ENCODE measurements at places on chromosomes 3 and 15.

GRCh38 chr3:31294430-31295149, 238.1 kb upstream of the STT3B start:
- no peak for DNase-seq

- DNase-seq: no peak
Measured at GRCh38 chr3:24828551-24828950, 333.9 kb upstream of the THRB start.

DNA sequence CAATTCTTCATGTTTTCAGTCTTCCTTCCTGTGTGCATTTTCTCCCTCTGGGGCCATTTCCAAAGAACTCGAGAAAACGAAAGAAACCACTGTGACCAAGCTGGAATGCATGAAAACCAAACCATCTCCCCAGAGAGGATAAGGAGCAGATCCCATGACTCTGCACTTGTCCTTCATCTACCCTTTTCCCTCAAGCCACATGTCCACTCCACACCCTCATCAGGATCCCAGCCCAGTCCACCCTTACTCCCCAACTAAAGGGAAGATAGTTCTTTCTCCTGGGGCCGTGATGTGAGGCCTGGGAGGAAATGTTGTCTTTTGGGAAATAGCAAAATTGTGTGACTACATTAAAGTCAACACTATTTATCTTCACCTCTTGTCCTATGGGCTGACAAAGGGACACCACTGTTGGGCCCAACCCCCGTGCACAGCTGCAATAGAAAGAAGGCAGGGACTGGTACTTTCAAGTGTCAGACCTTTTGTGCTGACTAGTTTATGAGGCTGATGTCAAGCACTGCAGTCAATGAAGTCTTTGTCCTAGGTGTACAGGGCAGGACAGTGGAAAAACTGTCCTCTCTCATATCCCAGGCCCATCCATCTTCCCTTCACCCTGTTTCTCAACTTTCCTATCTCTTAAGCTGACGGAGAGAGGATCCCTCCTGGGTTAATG, 487.1 kb upstream of the NR2F2 start:
- no peak for DNase-seq

GRCh38 chr15:101447168-101447533, 42.4 kb downstream of the PCSK6 start:
- DNase-seq: no peak

GRCh38 chr3:63975723-63976122, 47.6 kb downstream of the PSMD6 start:
- DNase-seq: no peak

DNA sequence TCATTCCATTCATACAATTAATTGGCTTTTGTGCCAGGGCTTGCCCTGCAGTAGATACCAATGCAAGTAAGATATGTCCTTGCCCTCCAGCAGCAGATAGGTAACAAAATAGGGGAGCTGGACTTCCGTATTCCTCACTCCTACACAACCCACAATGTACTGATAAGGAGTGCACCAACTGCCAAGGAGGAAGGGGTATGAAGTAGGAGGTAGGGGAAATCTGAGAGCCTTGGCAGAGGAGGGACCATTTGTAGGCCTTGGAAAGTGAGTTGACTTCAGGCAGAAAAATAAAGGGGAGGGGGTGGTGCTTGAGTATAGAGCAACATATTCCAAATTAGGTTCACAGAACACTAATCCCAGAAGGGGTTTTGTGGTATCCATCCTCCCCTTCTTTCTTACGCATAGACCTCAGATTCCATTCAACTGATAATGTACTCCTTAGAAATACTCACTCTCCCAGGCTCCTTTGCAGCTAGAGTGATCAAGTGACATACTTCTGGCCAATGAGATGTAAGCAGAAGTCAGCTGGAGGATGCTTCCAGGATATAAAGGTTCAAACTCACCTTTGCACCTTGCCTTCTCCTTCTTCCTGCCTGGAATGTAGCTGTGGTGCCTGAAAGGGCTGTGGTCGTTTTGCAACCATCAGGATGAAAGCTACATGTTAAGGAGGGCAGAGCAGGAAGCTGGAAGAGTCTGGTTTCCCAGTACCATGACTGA, 127.1 kb upstream of the SMAD3 start:
- DNase-seq: no peak

- no peak for DNase-seq
Measured at GRCh38 chr3:139762302-139762701, 84.5 kb upstream of the NMNAT3 start.

DNA sequence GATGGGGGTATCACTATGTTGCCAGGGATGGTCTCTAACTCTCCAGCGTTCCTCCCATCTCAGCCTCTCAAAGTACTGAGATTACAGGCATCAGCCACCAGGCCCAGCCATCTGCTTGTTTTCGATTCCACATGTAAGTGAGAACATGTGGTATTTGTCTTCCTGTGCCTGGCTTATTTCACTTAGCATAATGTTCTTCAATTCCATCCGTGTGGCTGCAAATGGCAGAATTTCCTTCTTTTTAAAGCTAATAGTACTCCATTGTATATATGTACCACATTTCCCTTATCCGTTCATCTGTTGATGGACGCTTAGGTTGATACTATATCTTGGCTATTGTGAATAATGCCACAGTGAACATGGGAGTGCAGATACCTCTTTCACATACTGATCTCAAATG, 70.6 kb downstream of the ASB7 start:
- DNase-seq: no peak

DNA sequence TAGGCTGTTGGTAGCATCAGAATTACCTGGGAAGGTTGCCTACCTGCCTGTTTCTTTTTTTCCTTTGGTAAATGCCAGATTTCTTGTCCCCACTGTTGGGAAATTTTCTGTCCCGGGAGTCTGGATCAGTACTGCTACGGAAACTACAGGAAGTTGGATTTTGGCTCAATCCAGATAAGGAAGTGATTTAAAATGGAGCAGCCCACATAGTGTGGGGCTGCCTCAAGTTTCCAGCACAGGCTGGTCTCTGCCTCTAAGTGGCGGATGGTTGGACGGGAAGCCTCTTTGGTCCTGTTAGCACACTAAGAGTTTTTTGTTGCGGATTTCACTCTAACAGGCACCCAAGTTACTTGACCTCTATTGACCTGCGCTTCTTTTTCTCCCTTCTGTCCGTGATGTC, 54.7 kb downstream of the EEFSEC start:
- DNase-seq: no peak

GRCh38 chr15:92881211-92881754, 18.8 kb upstream of the CHD2 start:
- no peak for DNase-seq

GRCh38 chr15:83446904-83447709, at the start of gene SH3GL3:
SH3GL3 (plus strand) TSS chr15:83447341; CDS start chr15:83447534, 193 bp downstream.
- no peak for DNase-seq

DNA sequence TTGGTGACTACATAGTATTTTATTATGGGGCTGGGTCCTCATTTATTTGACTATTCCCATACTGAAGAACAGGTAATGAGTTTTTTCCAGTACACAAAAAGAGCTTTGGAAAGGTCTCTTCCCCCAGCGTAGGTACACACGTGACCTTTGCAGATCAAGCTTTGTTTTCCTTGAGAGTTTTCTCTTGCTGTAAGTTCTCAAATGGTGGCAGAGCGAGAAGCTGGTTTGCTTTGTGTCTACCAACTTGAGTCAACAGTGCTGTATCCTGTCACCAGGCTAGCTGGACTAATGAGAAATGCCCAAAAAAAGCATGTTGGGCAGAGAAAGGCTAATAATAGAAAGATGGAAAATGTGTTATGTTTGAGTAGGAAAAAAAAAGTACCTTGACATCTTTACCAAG, 21.7 kb downstream of the GXYLT2 start:
- no peak for DNase-seq

- DNase-seq: no peak
Measured at GRCh38 chr3:98980915-98981596, 79.6 kb upstream of the DCBLD2 start.

DNA sequence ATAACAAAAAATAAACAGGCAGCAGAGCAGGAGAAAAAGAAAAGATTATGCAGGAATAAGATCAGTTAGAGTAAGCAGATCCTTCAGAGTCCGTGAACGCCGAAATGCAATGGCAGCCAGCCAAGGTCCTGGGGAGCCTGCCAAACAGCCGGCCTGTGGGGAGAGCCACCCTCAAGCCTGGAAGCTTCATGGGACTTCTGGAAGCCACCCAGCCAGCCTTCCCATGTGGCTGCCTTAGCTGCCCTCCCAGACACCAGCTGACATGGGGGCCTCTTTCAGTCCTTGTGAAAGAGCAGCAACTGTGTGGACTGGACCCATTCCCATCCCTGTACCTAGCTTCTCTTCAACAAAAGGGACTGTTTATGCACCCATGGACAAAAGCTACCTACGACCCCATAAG, 64.9 kb upstream of the RAD18 start:
- no peak for DNase-seq

Measured in activated effector memory CD4-positive, alpha-beta T cell treated with Interleukin-2 at 50 U/mL for 16 hours (primary cell).